Activated CD8-positive, alpha-beta memory T cell treated with anti-CD3 and anti-CD28 coated beads for 4 hours (primary cell): ENCODE measurements at places on chromosomes 2 and 18.

GRCh38 chr2:205024822-205025518 is 479.7 kb downstream of the PARD3B start:
- DNase-seq = no peak

- DNase-seq = peak; percentile 47
Measured at GRCh38 chr18:23871410-23871809, 143.1 kb upstream of the TTC39C start.

DNA sequence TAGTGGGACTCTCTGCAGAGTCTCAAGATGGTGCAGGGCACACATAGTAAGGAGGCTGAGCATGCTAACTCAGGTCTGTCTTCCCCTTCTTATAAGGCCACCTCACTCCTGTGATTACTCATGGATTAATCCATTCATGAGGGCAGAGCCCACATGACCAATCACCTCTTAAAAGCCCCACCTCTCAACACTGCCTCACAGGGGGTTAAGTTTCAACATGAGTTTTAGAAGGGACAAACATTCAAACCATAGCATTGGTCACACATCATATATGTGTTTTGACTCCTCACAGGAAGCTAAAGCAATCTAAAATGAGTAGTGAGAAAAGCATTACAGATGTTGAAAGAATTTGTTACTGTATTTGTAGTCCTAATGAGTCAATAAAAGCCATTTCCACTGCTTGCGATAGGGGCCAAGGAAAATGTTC is 57.5 kb downstream of the DTNA start:
- no peak for DNase-seq

- no peak for DNase-seq
Measured at GRCh38 chr18:37270038-37270665, 295.4 kb downstream of the CELF4 start.

DNA sequence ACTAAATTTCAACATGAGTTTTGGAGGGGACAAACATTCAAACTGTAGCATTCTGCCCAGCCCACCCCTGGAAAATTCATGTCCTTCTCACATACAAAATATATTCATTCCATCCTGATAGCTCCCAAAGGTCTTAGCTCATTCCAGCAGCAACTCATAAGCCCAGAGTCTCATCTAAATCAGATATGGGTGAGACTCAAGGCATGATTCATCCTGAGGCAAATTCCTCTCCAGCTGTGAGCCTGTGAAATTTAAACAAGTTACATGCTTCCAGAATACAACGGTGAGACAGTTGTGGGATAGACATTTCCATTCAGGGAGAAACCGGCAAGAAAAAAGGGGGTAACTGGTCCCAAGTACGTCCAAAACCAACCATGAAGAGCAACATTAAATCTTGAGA is 43.5 kb upstream of the FAHD2A start:
- no peak for DNase-seq

- no peak for DNase-seq
Measured at GRCh38 chr2:214839464-214839863, 30.0 kb upstream of the BARD1 start.

DNA sequence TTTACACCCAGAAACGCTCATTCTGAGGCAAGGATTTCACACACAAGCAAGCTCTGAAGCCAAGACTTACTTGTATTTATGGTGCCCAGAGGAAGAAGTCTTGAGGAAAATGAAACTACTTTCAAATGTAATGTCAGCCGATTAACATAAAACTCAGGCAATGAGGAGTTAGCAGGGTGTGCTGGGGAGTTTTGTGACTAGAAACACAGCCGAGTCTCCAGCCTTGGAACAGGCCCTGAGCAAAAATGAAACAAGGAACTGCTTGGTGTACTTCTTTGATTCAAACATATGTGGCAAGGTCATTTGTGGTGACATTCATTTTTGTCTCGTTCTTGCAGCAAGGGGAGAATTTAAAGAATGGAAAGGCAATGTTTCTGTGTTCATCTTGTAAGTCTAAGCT is 4.5 kb downstream of the DYTN start:
- no peak for DNase-seq

DNA sequence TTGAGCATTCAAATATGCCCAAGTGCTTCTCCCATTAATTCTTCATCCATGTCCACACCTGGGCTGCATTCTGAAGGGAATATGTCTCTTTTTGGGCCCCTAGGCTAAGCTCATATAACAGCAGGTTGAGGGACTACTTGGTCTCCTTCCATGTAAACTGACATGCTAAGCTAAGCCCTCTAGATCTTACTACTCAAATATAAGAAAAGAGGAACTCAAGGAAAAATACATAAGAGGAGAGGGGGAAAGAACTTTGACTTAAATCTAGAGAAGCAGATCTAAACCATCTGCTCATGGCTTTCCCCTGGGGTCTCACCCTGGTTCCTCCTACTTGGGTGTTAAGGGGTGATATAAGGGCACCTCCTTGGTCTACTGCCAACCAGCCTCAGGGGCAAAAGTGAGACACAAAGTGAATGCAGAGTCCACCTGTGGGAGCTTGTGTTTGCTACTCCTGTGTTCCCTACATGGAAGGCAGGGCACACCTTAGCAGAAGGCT is 19.8 kb upstream of the NFU1 start:
- DNase-seq = no peak

- no peak for DNase-seq
Measured at GRCh38 chr2:218958276-218958675, 1.2 kb upstream of the CDK5R2 start.

- DNase-seq = no peak
Measured at GRCh38 chr2:33291278-33292013, 185.0 kb upstream of the RASGRP3 start.

DNA sequence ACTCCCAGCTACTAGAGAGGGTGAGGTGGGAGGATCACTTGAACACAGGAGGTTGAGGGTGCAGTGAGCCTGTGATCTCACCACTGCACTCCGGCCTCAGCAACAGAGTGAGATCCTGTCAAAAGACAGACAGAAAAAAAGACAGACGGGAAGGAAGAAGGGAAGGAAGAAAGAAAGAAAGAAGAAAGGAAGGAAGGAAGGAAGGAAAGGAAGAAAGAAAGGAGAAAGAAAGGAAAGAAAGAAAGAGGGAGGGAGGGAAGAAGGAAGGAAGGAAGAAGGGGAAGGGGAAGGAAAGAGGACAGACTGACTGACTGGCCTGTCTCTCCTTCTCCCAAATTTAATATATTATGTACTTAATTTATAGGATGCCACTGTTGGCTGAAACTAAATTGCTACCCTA is 21.6 kb downstream of the SP9 start:
- DNase-seq = no peak

DNA sequence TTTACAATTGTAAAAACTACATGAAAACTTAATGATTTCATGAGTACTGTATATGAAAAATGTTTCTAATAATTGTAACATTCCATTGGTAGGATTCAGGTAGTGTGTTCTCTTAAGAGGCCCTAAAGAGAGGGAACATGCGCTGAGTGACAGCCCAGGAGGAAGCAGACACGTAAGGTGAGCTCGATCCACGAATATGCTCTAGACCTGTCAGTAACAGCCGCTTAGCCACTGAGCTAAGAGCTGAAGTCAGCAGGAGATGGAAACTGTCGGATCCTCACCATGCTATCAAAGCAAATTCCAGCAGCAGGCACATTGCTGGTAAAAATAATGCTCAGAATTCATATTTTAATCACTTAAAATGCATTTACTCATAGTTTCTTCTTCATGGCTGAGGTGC is 346.5 kb downstream of the TGIF1 start:
- DNase-seq = no peak

GRCh38 chr2:163132850-163133249 is 294.3 kb upstream of the KCNH7 start:
- no peak for DNase-seq

GRCh38 chr18:57432751-57433400 is 2.3 kb upstream of the ONECUT2 start:
- DNase-seq = no peak

DNA sequence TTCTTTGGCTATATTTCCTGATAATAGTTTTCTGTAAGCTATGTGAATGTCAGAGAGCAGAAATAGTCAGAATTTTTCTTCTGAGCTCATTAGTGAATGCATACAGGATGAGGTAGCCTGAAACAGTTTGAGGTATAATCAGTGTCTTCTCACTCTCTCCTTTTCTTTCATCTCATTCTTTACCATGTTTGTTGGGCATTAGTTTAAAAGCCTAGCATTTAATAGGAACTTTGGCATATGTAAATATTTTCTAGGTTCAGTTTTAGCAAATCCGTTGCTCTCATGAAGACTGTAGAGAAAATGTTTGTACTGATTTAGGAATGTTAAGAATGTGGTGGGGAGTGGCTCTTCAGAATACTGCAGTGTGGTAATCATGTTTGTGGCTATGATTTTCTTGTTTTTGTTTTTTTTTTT is 119.4 kb downstream of the PARD3B start:
- DNase-seq = no peak

- DNase-seq = no peak
Measured at GRCh38 chr2:95531254-95531771, 46.8 kb upstream of the TRIM43B start.

GRCh38 chr2:240453461-240454105 is 18.1 kb downstream of the GPC1 start:
- DNase-seq = no peak

GRCh38 chr2:19359456-19359855 is 1.0 kb upstream of the OSR1 start:
- no peak for DNase-seq

DNA sequence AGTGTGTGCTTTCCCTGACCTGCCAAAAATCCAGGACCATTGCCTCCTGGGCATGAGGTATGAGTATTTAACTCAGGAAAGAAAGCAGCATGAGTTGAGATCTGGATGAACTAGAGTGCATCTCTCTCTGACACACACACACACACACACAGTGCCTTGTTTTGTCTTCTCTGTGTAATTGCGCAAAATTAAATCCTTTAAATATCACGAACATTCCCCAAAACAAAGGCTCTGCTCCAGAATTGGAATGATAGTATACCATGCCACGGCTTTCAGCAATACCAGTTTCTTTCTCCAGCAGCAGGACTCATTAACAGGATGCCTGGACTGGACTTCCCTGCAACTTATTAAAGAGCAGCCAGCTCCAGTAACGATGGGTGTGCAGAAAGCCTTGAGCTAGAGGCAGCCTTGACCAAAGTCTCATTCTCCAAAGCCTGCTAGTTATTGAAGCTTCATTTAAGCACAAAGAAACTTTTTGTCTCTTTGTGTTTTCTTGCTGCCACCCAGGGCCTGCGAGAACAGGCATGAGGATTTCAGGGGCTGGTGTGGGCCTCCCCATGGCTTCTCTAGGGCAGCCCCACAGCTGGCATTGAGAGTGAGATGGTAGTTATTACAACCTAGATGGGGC is 101.7 kb downstream of the NRP2 start:
- DNase-seq = no peak

GRCh38 chr18:35852786-35853185 is 119.7 kb upstream of the RMP24 start:
- no peak for DNase-seq

DNA sequence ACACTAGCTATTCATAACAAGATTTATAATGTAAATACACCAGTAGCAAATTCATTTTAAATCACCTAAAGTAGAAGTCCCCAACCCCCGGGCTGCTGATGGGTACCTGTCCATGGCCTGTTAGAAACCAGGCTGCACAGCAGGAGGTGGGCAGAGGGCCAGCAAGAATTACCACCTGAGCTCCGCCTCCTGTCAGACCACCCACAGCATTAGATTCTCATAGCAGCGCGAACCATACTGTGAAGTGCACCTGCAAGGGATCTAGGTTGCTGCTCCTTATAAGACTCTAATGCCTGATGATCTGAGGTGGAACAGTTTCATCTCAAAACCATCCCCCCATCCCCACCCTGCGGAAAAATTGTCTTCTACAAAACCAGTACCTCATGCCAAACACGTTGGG is 71.3 kb downstream of the KANSL1L start:
- DNase-seq = no peak
